ENCODE measurements at places on chromosomes 11 and 22.

- no peak for DNase-seq
Measured at GRCh38 chr11:10653946-10654810, 39.4 kb downstream of the IRAG1 start.

GRCh38 chr11:119683783-119684182, 45.2 kb downstream of the NECTIN1 start:
- DNase-seq, result no peak

DNA sequence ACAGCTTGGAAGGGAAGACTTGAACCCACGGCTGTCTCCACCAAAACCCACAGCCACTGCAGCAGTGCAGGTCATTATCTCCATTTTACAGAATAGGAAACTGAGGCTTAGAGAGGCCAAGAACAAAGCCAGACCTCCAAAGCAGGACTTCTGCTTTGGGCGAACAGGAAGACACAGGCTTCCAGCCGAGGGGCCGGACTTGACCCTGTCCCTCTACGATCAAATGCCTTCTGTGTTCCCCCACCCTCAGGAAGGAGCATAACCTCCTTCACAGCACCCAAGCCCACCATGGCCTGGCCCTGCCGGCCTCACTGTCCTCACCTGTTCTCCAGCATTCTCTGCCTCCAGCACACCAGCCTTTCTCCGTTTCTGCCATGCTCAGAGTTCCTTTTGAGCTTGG, 15.8 kb downstream of the IGLL1 start:
- no peak for DNase-seq

GRCh38 chr11:88337987-88338668, 592 bp upstream of the CTSC start:
- DNase-seq, result peak; percentile 45

GRCh38 chr11:70824605-70825245, 426.4 kb downstream of the CTTN start:
- no peak for DNase-seq

GRCh38 chr11:5102246-5102645, 32.9 kb downstream of the OR52E1 start:
- DNase-seq, result no peak

GRCh38 chr22:36562261-36562835, 33.4 kb upstream of the EIF3D start:
- no peak for DNase-seq

DNA sequence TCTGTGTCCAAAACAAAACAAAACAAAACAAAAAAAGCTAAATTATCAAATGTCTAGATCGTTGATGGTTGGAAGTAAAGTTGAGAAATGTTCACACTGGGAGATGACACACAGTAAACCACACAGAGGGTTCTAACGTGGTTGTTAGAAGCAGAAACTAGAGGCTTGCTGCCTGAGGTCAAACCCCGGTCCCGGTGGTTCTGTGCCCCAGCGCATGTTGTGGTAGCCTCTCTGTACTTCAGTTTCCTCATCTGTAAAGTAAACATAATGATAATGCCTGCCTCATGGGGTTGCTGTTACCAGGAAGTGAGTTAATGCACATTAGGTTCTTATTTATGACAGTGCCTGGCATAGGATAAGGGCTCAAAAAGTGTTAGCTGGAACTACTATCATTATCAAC, 33.4 kb downstream of the PPARA start:
- DNase-seq, result no peak

- no peak for DNase-seq
Measured at GRCh38 chr11:131402040-131402439, 31.6 kb downstream of the NTM start.

DNA sequence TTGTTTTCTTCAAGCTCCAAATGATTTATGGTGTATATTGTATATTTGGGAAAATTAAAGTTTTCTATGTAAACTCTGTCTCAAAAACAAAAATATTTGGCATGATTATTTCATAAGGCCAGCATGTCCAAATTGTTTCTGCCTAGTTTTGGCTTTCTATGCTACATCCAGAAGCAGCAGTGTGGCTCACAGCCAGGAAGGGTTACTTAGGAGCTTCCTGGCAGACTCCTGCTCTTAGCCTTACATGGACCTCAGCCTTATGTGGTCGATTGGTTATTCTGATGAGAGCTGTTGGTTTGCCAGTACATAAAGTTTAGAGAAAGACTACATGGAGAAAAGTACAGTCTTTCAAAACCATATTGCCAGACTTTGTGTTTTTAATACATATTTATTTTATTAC, 297.7 kb upstream of the FAT3 start:
- DNase-seq, result peak; percentile 40

- no peak for DNase-seq
Measured at GRCh38 chr11:19437760-19438159, 197.0 kb upstream of the E2F8 start.

GRCh38 chr11:12232817-12233601, 122.6 kb downstream of the MICAL2 start:
- DNase-seq, result no peak

DNA sequence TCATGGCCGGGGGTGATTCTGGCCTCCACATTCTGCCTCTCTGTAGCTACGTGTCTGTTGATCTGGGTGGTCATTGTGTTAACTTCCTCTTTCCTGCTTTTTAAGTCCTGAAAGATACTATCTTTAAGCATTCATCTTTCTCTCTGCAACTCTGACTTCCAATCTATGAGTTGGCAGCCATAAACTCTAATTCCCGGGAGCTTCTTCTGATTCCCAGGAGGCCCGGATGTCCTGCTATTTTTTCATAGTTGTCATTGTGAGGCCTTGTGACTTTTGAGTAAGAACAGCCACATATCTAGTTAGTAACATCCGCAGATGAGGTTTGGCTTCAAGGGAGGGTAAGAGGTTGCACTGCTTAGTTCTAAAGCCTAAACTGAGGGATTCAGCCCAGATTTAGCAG, 107.8 kb downstream of the SYN3 start:
- no peak for DNase-seq

DNA sequence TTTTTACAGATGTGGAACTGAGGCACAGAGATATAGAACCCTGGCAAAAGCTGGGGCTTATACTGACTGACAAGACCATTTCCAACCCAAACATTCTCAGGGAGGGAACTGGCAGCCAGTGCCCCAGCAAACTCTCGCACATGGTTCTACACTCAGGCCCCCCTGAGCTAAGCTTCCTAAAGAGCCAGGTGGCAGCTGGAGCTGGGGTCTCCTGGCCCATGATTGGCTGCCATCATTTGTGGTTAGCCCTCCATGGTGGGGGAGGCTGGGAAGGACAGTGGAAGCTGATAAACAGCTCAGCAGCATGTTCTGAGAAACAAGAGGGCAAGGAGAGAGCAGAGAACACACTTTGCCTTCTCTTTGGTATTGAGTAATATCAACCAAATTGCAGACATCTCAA, at the start of gene RAG1:
Gene RAG1 (plus strand): TSS at position 314 of the 400 bp plus-strand sequence. CDS start 5,298 bp downstream, outside the sequence.
- no peak for DNase-seq

DNA sequence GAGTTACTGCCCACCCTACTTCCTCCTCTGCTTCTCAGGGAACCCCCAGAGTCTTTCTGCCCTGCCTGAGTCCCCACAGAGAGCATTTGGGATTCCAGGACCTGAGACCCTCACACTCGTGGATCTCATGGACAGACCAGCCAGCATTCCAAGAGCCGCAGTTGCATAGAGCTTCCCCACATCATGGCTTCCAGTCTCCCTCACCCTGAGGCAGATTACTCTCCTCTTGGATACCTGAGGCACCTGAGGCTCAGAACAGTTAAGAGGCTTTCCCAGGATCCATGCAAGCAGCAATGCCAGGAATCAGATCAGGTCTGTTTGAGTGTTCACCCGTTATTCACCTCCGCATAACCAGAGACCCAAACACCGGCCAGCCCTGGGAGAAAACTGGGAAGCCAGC, 102.2 kb downstream of the TRIM29 start:
- no peak for DNase-seq

DNA sequence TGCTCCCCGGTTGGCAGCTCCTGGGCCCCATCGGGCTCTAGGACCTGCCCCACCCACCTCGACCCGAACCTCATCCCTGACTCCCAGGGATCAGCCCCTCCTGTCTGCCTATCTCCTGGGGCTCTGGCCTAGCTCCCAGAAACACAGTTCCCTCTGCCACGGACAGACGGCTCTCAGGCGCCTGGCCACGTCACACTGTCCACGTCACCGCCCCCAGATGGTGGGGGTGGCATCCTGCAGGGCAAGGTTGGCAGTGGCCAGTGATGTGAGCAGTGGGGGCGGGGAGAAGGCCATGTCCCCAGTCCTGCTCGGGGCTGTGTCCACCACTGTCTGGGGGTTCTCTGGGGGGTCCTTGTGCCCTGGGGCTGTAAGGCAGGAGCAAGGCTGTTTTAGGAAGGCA, 29.2 kb downstream of the SYT7 start:
- no peak for DNase-seq

DNA sequence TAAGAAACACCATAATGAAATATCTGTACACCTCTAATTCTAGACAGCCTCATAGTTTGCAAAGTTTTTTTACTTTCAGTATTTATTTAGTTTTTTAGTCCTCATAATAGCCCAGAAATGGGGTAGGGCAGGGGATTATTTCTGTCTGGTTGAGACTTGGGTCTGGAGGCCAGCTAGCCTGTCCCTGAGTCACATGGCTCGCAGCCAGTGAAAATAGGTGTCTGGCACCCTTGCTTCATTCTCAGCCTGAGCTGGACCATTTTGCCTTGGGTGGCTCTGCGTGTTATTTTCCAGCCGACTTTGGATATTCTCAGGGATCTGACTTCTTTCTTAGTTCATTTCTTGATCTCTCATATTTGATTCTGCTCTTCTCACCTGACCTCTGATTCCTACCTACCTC, 123.9 kb upstream of the NARS2 start:
- DNase-seq, result peak; percentile 17

DNA sequence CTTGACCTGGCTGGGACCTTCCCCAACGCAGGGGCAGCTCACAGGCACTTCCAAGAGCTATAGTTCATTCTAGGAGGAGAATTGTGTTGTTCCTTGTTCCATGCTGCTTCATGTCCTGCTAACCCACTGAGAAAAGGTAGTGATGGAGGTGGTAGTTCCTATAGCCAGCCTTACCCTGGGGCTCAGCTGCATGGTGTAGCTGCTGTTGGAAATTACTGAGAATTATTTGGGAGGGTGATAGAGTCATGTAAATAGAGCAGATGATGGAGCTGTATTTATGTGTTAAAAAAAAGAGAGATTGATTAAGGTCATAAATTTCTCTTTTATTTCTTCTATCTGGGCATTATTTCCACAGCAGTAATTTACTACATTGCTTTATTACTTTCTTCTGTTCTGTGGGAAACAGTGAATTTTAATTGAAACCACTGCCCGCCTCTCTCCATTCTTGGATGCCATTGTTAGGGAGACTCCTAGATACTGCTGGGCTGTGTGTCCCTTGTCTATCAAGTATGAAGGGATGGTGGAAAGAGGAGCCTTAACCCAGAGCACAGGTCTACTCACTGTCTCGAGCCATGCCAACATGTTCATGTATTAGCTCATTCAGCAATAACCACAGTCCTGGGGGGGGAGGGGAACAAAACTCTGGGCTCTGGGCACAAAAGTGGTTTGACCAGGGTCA, 309.2 kb downstream of the FAT3 start:
- no peak for DNase-seq

DNA sequence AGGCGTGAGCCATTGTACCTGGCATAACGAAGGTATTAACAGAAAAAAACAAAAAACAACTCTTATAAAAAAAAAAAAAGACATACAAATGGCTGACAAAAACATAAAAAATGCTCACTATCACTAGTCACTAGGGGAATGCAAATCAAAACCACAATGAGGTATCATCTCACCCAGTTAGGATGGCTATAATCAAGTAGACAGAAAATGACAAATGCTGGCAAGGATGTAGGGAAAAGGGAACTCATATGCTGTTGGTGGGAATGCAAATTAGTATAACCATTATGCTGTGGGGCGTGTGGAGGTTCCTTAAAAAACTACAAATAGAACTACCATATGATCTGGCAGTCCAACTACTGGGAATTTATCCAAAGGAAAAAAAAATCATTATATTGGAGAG, 17.0 kb downstream of the THY1 start:
- DNase-seq, result no peak

- DNase-seq, result no peak
Measured at GRCh38 chr11:126603486-126603885, 248.0 kb downstream of the ST3GAL4 start.

- no peak for DNase-seq
Measured at GRCh38 chr11:96752221-96752620, 362.4 kb downstream of the JRKL start.

DNA sequence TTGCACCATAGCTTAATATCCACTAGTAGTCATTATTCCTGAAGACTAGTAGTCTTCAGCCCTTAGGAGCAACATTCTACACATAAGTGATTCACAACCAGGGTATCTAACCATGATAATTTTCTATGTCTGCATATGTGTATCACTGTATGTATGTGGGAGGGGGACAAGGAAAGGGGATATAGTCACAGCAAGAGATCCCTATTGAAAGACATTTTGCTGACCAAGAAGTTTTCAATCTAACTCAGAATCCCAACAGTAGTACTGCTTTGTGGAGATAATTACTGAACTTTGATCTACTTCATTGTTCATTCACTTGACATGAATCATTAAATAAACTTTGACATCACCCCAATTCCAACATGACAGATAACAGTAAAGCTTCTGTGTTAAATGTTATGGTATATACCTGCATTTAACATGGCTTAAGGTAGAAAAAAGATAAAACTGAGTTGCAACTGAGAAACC, 10.3 kb downstream of the PIK3C2A start:
- DNase-seq, result no peak

DNA sequence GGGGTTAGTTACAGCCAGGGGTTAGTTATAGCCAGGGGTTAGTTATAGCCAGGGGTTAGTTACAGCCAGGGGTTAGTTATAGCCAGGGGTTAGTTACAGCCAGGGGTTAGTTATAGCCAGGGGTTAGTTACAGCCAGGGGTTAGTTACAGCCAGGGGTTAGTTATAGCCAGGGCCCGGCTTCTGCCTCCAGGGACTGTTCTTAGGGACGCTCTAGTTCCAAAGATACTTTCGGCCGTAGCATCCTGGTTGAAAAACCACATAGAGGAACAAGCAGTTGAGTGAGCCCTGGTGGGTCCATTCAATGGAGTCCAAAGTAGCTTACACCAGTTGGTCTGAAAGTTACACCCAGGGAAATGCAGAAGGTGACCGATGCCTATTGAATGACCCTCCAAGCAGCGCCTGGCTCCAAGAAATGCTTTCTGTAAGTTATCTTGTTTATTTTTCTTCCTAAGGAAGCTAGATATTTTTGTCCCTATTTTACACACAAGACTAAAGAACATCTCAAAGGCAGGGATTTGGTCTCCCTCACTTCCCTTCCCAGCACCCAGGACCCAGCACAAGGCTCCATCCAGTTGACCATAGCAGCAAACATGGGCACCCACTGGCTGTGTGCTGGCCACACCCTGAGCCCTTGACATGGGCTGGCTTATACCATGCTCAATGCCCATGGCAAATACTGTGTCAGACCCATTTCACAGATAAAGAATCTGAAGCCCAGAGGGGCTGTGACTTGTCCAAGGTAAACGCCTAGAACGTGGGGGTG, 49.7 kb upstream of the SHISAL1 start:
- DNase-seq, result no peak

- peak; percentile 77 for DNase-seq
Measured at GRCh38 chr11:61949169-61950034, 749 bp upstream of the BEST1 start.

DNA sequence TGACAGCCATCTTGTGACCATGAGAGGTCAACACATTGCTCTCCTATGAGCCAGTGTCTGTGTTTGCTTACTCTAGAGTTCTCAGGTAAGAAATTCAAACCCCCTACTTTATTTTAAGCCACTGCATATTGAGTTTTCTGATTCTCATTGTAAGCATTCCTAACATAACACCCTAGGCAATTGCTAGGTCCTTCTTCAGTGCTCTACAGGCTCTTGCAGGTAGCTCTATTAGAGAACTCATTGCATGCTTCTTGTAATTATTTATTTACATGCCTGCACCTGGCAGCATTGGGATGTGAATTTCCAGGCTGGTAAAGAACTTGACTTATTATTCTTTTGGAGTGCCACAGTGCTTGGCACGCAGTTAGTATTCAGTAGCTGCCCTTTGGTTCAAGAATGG, 288.8 kb upstream of the SYN3 start:
- no peak for DNase-seq
